Stomach (tissue), 19 donors: ENCODE measurements at places on chromosomes 2 and 18.

DNA sequence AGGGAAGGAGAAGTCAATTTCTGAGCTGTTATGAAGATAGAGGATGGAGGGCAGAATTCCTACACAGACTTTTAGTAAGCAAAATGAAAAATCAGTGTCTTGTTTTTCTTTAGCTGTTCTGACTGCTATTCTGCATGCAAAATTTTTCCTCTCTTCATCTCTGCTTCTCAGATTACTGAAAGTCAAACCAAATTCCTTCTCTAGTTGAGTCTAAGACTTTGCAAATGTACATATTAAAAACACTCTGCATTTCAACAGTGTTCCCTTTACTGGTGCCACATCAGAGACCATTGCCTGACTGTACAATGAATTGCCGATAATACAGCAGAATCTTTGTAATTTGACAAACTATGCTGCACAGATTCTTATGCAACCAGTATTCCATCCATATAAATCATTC, 198.8 kb downstream of the EXOC6B start:
- H3K36me3 ChIP-seq, result no peaks in the 10 kb centered on the region
- DNase-seq, result no peak
- H3K27ac ChIP-seq, result no peak overlapping the region
- no peak overlapping the region for H3K4me3 ChIP-seq

DNA sequence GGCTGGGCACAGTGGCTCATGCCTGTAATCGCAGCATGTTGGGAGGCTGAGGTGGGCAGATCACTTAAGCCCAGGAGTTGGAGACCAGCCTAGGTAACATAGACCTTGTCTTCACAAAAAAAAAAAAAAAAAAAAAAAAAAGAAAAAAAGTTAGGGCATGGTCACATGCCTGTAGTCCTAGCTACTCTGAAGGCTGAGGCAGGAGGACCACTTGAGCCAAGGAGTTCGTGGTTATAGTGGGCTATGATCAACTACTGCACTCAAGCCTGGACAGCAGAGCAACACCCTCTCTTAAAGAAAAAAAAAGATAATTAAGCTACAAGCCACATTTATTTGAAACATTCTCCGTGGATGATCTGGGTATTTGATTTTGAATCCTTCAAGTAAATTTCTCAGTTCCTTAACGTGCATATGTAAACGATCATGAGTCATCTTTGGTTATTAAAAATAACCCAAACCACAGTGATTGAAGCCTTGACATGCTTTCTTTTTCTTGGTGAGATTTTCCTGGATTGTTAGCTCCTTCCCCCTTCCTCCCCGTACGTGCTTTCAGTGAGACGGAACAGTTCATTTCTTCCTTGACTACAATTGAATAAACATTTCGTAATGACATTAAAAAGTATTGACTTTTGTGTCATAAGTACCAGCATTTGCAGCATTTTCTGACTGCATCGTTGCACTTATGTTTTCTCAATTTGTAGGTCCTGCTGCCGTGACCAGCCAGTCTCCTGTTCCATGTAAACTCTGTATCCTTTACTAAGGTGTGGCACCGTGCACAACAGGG, 20.3 kb downstream of the RMC1 start:
- H3K27me3 ChIP-seq, result no peaks in the 10 kb centered on the region
- H3K4me1 ChIP-seq, result no peaks in the 10 kb centered on the region
- no peak overlapping the region for H3K4me3 ChIP-seq
- DNase-seq, result no peak

DNA sequence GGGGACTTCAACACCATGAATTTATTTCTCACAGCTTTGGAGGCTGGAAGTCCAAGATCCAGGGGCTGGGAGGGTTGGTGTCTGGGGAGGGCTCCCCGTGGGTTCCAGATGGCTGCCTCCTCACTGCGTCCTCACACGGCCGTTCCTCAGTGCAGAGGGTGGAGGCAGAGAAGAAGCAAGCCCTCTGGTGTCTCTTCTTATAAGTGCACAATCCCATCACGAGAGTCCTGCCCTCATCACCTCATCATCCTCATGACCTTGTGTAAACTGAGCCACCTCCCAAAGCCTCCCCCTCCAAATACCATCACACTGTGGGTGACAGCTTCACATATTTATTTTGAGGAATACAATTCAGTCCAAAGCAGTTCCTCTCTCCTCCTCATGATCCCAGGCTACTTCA, 26.3 kb downstream of the TMEM163 start:
- no peak overlapping the region for H3K27ac ChIP-seq
- H3K4me1 ChIP-seq, result no peaks in the 10 kb centered on the region
- no peaks in the 10 kb centered on the region for H3K27me3 ChIP-seq
- no peaks in the 10 kb centered on the region for H3K36me3 ChIP-seq
- no peak for DNase-seq
- H3K4me3 ChIP-seq, result no peak overlapping the region

- H3K27ac ChIP-seq, result no peak overlapping the region
- DNase-seq, result peak; percentile 26
- H3K4me3 ChIP-seq, result no peak overlapping the region
- H3K36me3 ChIP-seq, result no peaks in the 10 kb centered on the region
- no peaks in the 10 kb centered on the region for H3K4me1 ChIP-seq
These were observed 83.8 kb upstream of the SERTAD2 start for GRCh38 chr2:64737547-64737946.

- peaks cover 16% of the 10 kb centered on the region for H3K4me1 ChIP-seq
- no peak overlapping the region for H3K27ac ChIP-seq
- no peak overlapping the region for H3K4me3 ChIP-seq
- H3K27me3 ChIP-seq, result no peaks in the 10 kb centered on the region
- no peak for DNase-seq
These were observed 54.7 kb downstream of the MYO1B start for GRCh38 chr2:191299866-191300265.

- H3K27ac ChIP-seq, result peak overlapping the region; percentile 86
- peaks cover under 1% of the 10 kb centered on the region for H3K36me3 ChIP-seq
- peak overlapping the region; percentile 82 for H3K4me3 ChIP-seq
- H3K27me3 ChIP-seq, result no peaks in the 10 kb centered on the region
These were observed 625 bp upstream of the NBAS start for GRCh38 chr2:15561574-15562344.

DNA sequence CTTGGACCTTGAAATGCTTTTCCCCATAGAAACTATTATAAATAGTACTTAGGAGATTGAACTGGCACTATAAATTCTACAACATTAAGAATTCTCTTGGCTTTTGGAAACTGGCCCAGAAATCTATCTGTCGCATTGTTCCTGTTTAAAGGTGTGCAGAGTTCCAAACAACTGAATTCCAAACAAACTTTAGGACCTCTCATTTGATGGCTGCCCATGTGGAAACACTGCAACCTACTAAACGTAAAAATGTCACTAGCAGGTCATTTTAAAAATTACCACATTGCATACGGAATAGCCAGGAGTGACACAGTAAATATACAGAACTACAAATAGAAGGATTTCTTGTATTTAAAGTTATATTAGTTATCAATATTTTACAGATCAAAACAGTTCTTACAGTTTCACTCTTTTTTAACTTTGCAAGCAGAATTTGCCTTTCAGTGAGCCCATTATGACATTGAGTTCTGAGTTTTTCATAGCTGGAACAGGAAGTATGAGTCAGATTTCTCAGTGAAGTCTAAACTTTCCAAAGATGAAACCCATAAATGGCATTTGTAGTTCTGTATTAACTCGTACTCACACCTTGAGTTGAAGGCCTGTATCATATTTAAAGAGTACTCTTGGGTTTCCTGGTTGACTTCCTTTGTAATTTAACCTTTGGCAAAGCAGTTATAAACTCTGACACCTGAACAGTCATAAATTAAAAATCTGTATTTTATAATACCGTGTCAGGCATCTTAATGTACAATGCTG, 142.3 kb upstream of the BOD1L2 start:
- peaks cover 31% of the 10 kb centered on the region for H3K4me1 ChIP-seq
- H3K27ac ChIP-seq, result peak overlapping the region; percentile 64

DNA sequence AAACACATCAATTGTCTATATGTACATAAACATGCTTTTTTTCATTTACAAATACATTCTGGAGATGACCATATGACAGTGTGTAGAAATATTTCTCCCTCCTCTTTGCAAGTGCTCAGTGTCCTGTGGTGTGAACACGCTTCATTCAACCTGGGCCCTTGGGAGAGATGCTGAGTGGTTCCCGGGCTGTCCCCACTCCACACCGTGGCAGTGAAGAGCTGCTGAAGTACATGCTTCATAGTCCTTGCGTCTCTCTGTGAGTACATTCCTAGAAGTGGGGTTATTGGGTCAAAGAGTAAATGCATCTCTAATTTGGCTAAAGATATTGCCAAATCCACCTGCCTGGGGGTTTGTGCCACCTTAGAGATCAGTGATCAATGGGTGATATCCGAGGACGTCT, 6.5 kb upstream of the GPR35 start:
- H3K4me3 ChIP-seq, result no peak overlapping the region
- H3K4me1 ChIP-seq, result no peaks in the 10 kb centered on the region
- DNase-seq, result no peak
- no peak overlapping the region for H3K27ac ChIP-seq
- H3K36me3 ChIP-seq, result no peaks in the 10 kb centered on the region
